ENCODE measurements at places on chromosomes 5 and 9. TPM values are rescaled to one million over a fixed set of nuclear protein-coding genes. Genes with fewer than 3 reads are reported as not detected.

DNA sequence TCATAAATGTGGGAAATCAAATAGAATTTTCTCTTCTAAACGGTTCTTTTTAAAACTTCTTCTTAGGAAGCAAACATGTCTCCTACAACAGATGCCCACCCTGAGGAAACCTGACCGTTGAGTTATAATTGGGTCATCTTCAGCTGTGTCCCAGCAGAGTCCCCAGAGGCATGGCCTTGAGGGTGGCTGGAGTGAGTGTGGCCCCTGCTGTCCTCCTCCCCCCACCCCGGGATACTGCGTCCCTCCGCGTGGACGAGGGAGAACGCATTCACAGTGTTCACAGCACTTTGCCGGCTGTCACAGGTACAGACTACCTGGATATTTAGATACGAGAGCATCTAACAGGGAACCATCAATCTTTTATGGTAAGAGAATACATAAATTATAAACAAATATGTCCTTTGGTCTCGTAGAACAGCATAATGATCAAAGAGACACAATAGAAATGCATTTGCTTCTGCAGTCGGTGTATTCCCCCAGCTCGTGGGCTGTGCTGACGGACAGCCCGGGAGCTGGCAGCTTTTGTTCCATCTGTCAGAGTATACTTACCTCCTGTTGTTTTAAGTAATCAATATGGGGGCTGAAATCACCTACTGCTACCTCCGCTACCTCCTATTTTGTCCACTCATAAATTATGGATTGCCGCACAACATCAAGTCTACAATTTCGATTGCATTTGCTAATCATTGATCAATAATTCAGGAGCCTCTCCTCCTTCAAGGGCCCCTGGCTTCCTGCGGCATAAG lies 214.7 kb downstream of the IRX2 start:
- no peak for DNase-seq

DNA sequence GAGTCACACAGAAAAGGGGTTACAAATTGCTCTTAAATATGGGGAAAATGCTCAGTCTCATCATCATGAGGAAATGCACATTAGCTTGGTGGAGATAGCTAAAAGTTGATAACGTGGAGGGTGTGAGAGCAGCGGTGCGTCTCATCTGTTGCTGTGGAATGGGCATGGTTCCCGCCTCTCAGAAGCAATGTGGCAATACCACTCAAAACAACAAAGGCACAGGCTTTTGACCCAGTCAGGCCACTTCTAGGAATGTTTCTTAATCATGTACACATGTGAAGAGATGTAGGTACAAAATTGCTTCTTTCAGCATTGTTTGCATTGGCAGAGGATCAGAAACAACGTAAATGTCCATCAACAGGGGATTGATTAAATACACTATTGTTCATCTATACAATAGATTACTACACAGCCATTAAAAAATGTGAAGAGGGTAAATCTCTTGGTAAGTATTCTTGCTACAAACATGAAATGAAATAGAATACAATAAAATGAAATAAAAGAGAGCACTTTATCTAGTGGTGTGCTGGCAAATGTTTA lies 212.6 kb upstream of the MSX2 start:
- no peak for DNase-seq

DNA sequence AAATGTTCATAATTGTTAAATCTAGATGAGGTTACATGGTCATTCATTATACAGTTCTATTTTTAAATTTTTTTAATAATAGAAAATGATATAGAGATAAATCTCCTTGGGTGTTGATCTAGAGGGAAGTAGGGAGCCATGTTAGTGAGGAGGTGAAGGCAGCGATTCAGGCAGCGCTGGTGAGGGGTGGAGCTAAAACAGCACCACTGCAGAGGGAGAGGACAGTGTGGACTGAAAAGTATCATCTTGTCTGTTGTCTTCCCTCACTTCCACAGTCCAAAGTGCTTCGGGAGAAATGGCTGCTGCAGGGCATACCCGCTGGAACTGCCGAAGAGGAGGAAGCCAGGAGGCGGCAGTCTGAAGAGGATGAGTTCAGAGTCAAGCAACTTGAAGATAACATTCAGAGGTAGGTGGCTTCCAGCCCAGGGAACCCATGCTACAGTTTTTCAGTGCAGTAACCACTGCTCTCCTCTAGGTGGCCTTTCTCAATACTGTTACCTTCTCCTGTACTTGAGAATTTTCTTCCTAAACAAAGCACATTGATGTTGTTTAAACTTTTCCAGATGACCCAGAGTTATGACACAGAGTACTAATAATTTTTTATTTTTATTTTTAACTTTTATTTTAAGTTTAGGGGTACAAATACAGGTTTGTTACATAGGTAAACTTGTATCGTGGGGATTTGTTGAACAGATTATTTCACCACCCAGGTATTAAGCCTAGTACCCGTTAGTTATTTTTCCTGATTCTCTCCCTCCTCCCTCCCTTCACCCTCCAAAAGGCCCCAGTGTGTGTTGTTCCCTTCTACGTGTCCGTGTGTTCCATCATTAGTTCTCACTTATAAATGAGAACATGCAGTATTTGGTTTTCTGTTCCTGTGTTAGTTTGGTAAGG lies 100.5 kb downstream of the PALM2AKAP2 start:
- DNase-seq, result peak; percentile 76

DNA sequence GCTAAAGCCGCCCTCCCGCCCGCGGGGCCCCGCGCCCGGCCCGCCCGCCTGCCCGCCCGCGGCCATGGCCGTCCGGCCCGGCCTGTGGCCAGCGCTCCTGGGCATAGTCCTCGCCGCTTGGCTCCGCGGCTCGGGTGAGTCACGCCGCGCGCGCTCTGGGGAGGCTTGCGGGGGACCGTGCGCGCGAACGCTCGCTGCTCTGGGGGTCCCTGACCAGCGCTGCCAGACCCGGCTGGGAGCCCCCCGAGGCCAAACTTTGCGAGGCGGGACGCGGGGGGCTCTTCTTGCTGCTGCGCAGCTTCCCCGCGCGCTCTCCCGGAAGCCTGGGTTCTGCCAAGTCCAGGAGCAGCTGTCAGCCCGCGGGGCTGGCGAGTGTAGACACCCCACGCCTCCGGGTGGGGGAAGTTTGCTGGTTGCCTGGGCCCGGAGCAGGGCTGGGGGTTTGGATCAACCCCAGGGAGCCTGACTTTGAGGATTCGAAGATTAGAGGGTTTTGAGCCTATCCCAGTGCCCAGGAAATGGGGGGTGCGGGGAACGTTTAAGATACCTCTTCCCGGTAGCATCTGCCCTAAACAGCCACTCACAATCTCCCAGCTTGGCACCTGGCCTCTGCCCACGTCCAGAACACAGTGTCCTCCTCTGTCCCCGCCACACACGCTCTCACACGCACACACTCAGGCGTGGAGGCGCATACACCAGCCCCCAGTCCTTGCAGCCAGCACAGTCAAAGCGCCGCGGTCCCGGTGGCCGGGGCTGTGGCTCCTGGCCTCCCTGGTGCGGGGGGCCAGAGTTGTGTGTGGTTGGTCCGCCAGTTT lies 535 bp downstream of the UNC5A start:
- no peak for DNase-seq

- no peak for DNase-seq
Observed at GRCh38 chr5:37777432-37778130, 62.3 kb downstream of the GDNF start.

GRCh38 chr5:137751869-137752491 lies 2.2 kb downstream of the HNRNPA0 start:
- DNase-seq, result peak; percentile 75

GRCh38 chr5:129406440-129406839 lies 53.7 kb upstream of the ADAMTS19 start:
- no peak for DNase-seq

DNA sequence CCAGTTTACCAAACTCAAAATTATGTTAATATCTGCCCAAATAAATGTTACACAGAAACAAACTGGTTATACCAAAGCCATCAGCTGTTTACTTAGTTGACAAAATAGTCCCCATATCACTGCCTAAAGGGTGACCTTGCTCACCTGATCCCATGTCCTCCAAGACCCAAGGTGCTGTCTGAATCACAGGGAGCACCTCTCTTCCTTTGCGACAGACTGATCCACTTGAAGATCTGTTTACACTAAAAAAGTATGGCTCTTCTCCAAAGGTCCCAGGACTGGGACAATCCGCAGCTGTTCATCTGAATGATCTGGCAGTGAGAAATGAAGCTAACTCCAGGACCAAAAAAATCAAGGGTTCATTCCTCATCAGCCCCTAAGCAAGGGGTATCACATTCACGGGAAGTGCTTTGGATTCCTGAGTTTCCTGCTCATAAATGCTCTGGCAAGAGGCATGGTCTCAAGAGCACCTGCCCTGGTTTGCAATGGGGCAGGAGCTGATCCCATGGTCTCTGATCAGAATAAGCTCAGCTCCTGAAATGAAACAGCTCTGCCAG lies 5.0 kb downstream of the PRUNE2 start:
- DNase-seq, result no peak

GRCh38 chr9:131997779-131998178 lies 81.9 kb downstream of the MED27 start:
- DNase-seq, result no peak

- DNase-seq, result no peak
Observed at GRCh38 chr9:122265149-122265915, 650 bp downstream of the MRRF start.

GRCh38 chr5:128693764-128694163 lies 155.7 kb upstream of the FBN2 start:
- DNase-seq, result no peak

GRCh38 chr9:94826044-94826443 lies 99.5 kb downstream of the AOPEP start:
- DNase-seq, result no peak

- no peak for DNase-seq
Observed at GRCh38 chr5:1255081-1255561, 29.9 kb downstream of the SLC6A18 start.

GRCh38 chr9:92538541-92538940 lies 2.8 kb upstream of the ECM2 start:
- DNase-seq, result no peak

GRCh38 chr5:76406673-76407072 lies 3.6 kb downstream of the IQGAP2 start:
- no peak for DNase-seq

DNA sequence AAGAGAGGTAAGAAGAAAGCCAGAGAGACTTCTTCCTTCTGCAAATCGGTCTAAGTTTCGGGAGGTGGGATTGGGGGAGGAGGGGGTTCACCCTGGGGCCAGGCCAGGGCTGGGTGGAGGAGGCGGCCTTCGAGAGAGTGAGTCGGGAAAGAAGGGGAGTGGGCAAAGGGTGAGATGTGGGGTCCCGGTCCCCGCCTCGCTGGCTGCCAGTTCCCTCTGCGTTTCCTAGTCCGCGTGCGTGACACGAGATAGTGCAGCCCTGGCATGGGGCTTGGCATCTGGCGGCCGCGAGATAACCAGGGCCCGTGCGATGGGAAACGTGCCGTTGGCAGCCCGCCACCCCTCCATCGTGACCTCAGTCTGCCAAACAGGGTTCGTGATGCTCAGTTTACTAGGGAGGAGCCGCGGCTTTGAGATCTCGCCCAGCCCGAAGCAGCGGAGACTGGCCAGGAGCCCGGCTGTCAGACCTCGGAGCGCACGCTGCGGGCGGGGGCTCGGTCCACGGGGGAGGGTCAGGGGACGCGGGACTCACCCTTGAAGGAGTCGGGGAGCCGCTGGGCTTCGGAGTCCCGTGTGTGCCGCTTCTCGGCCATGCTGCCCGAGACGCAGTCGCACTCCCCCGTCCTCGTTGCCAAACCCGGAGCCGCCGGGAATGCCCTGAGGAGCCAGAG lies at the start of gene STOM:
Gene STOM (minus strand): TSS at position 656 of the 671 bp plus-strand sequence. CDS start 63 bp downstream, at position 593.
- peak; percentile 70 for DNase-seq

- DNase-seq, result no peak
Observed at GRCh38 chr5:6013506-6013905, 364.8 kb downstream of the MED10 start.

GRCh38 chr5:179776411-179776938 lies 17.3 kb upstream of the LTC4S start:
- DNase-seq, result no peak

DNA sequence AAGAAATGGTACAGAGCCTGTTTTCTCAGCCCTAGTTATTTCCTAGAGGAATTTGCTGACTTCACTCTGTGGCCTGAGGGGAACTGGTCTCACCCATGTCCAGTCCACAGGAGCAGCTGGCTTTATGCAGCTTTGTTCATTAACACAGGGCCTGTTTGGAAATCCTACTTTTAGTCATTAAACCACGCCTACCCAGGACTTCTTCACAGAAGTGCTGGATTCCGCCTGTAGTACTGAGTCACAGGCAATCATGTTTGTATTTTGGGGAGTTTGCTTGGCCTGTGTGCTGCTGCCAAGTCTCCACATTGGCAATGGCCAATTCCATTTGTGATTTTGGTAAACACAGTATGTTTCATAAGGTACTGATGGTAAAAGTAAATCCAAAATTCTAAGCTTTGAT lies 52.8 kb downstream of the CTNND2 start:
- peak; percentile 9 for DNase-seq

DNA sequence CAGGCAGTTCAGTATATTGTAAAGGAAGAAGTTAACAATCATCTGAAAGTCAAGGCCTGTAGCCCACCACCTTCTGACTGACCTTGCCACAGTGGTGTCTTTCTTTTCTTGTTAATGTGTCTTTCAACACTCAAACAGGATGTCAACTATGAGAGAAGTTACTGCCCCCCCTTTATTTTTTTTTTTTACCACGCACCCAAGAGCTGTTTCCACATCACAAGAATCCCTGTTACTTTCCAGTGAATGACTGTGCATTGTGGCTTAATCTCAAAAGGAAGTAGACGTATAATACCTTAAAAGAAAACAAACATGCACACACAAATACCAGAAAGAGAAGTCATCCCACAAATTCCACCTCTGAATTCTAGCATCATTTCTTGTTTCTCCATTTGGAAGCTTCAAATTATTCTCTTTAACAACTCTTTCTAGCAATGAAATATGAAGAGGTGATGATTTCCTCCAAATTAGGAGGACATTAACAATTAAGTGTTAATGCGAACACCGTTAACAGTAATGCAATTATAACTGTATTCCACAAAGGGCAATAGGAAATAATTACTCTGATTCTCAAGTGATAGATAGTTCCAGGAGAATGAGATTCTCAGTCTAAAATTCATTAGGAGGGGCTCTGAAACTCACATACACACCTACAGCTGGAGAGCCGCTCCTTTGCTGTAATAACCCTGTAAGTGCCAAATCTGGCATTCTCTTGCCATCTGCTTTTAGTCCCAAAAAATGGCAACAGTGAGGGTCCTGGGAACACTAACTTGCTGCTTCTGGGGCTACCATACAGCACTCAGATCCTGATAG lies 201.0 kb downstream of the EFNA5 start:
- DNase-seq, result peak; percentile 95

DNA sequence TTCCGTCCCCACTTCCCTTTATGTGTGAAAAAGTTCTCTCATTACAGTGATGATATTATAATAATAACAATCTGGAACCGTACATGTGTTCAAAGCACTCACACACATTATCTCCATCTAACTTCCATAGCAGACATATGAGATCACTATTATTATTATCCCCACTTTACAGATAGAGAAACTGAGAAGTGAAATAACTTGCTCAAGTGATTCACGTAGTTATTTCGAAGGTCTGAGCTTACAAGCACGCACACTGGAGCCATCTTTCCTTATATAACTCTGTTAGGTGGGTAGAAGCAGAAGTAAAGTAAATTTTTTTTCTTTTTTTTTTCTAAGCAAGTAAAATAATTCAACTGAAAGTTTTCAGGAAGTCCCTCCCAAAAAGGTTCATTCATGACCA lies 62.9 kb upstream of the PTGER4 start:
- no peak for DNase-seq

Gene PCDHGA3
- 0.32 TPM for total RNA-seq

Gene ADAMTSL2
- total RNA-seq, result 0.83 TPM

Gene FCN2
- not detected for total RNA-seq

Gene TRPM6
- total RNA-seq, result 0.16 TPM

Gene IGFBPL1
- total RNA-seq, result 7.9 TPM

Gene CDX1
- total RNA-seq, result not detected

Gene LCN9
- not detected for total RNA-seq
